ENCODE measurements at places on chromosomes 7 and 10.

DNA sequence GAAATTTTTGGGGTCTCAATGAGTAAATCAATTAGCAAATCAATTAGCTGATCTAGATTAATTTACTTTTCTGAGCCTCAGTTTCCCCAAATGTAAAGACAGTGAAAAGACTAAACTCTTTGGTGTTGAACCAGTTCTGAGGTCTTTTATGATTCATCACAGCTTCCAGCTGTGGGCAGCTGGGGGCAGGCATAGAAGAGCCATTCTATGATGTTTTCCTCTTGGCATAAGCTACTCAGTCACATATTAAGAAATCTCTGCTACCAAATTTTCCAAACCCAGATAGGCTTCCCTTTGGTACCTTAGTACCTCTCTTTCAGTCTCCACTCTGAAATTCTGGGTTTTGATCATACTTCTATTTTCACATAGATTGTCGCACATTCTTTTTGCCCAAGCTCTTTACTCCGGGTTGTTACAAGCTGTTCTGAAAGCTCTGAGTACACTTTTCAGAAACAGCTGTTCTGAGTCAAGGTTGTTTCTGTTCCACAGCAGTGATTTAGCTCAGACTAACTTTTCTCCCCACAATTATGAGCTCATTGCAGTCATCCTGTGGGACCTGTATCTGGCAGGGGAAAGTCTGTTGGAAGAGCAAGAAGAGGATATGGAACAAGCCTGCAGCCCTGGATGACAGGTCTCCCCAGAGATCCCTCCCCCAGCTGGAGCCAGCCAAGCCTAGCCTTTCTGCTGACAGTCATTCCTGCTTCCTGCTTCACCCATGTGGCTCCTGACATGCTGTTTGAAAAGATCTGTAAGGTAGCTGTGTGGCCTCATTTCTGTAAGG lies 599.6 kb upstream of the GHITM start:
- no peak for DNase-seq

- no peak for DNase-seq
Observed at GRCh38 chr10:11881477-11882417, 58.6 kb downstream of the PROSER2 start.

DNA sequence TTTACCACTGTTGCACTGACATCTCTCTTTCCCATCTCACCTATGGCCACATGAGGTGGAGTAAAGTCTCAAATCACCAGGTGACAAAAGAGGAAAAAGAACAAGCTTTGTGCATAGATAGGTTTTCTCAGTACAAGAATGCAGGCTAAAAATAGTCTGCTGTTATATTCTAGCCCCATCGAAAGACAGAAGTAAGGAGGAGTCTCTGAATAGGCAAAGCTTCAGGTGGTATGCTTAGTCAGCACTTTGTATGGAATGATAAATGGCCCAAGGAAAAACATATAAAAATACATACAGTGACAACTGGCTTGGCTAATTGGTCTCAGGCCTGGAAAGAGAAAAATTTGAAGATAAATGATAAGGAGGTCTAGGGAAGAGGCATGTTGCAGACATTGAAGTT lies 39.6 kb upstream of the KCND2 start:
- no peak for DNase-seq

- no peak for DNase-seq
Observed at GRCh38 chr10:70403483-70404035, 386 bp upstream of the EIF4EBP2 start.

DNA sequence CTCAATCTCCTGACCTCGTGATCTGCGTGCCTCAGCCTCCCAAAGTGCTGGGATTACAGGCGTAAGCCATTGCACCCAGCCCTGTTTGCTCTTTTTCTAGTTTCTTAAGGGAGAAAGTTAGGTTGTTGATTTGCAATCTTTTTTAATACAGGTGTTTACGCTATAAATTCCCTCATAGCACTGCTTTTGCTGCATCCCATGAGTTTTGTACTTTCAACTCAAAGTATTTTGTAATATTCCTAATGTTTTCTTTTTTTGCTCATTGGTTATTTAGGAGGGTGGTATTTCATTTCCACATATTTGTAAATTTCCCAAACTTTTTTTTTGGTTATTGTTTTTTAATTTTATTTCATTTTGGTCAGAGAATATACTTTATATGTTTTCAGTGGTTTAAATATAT lies 11.6 kb downstream of the TPST1 start:
- DNase-seq, result no peak

Measured in activated CD8-positive, alpha-beta T cell treated with anti-CD3 and anti-CD28 coated beads for 36 hours (primary cell).